ENCODE measurements at places on chromosomes 11 and 22.
A peak's percentile ranks its signal among the peaks of the same experiment; 100 is the strongest.

DNA sequence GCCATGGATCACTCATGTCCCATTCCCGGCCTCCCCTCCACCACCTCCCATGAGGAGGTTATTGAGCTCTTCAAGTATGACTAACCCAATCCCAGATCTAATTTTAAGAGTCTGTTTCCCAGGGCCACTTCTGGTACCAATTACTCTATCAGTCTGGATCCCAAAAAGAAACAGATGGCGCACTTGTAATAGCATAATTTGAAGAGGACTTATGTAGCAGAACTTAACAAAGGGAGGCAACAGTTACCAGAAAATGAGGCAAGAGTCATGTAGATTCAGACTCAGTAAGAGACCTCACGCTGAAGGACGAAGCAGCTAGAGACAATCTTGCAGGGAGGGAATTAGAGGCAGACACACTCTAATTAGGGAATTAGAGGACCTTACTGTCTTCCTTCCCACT, 46.9 kb downstream of the DDX6 start:
- no peak for DNase-seq

GRCh38 chr11:13924801-13925327, 37.7 kb upstream of the SPON1 start:
- peak; percentile 39 for DNase-seq

- no peak for DNase-seq
These were observed 3.8 kb downstream of the MUC5AC start for GRCh38 chr11:1161410-1162137.

- DNase-seq = no peak
These were observed 148.5 kb downstream of the NAV2 start for GRCh38 chr11:19861171-19861570.

DNA sequence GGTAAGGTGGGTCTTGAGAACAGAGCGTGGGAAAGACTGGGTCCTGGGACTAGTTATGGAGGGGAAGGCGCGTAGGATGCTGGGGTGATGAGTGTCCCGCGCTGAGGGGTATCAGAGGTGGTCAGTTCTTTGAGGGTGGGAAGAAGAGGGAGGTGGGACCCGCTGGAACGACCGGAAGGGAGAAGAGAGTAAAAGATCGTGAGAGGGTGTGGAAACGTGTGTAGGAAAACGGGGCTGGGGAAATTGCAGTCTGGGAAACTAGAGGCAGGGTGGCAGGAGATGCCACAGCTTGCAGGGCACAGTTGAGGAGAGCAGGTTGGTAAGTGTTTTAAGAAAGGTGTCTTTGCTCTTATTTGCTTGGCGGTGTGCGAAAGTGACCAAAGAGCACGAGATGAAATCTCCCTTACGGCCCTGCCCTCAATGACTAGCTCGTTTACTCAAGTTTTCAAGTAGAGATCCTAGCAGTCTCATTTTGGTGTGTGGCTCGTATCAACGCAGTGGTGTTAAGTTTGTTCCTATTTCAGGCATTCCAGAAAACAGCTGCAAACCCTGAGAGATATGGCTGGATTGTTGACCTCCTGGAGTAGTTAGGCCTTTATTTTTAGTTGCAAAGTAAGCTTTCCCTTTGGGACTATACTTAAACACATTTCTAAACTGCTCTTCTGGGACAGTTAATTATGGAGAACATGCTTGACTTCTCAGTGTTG, 615 bp downstream of the STT3A start:
- DNase-seq = no peak

DNA sequence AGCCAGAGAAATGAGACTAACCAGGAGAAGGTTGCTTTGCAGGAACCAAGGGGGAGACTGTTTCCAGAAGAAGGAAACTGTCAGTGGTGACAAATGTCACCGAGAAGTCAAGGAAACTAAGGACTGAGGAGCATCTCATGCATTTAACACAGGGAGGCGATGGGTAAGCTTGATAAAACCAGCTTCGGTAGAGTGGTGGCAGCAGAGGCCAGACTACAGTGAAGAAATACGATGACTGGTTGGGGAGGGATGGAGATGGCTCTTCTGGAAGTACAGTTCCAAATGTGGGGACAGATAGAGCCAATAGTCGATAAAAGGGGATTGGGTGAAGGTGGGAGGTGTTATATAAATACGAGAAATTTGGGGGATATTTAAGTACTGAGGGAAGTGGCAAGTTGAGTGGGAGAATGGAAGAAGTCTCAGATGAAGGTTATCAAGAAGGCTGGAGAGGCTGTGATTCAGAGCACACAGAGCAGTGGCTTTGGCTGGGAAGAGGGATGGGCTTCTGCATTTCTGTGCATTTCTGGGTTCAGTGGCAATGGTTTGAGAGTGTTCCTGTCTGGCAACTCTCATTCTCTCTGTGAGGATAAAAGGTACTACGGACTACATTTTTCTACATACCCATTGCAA, 29.2 kb downstream of the SC5D start:
- no peak for DNase-seq

GRCh38 chr11:32594272-32594671, 10.6 kb downstream of the EIF3M start:
- DNase-seq = peak; percentile 46

- no peak for DNase-seq
These were observed 485.0 kb upstream of the KIRREL3 start for GRCh38 chr11:127485541-127485940.

GRCh38 chr22:29810216-29810615, 27.9 kb downstream of the ASCC2 start:
- DNase-seq = no peak

- DNase-seq = no peak
These were observed 2.1 kb upstream of the PHLDB1 start for GRCh38 chr11:118605116-118605867.

All from SIG-M5 (cell line).